ENCODE measurements at places on chromosomes 12 and 14. TPM values are rescaled to one million over a fixed set of nuclear protein-coding genes. Genes with fewer than 3 reads are reported as not detected.

Gene VRTN
- not detected for total RNA-seq

Gene ARHGDIB
- 7.2 TPM for total RNA-seq

Gene COCH
- total RNA-seq: not detected

Gene TMED8
- total RNA-seq: 14.5 TPM

Gene MYF5
- not detected for total RNA-seq

DNA sequence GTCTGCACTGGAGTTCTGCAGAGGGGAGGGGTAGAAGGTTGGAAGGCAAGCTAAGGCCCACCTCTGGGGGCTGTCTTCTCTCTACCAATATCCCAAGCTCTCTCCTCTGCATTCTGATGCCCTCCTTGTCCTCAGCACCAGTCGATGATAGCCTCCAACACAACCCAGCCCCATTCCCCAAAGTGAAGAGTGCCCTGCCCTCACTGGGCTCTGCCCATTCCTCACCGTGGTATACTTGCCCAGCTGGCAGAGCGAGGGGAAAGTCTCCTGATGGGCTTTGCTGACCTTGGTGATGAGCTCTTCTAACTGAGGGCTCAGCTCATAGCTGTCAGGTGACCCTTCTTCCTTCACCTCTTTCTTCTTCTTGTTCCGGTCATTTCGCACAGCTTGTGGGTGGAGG, 7.2 kb upstream of the ITGB7 start:
- no peak for DNase-seq

GRCh38 chr14:73461478-73462047, 3.2 kb upstream of the NUMB start:
- no peak for DNase-seq

DNA sequence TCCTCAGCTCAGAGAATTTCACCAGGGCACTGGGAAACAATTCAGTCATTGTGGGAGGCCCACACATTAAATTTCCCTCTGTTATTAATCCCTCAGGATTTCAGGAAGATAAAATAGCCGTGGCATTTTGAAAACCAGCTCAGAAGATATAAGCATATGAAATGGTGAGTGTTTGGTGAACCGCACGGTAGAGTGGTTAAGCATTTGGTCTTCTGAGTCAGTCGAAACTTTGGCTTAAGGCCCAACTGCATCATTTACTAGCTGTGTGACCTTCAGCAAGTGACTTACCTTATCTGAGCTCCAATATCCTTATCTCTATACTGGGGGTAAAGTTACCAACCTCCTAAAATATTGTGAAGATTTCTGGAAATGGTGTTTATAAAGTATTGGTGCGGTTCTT, 5.2 kb upstream of the VRK1 start:
- DNase-seq: no peak

- no peak for DNase-seq
Observed at GRCh38 chr12:12818701-12819100, 5.6 kb downstream of the DDX47 start.

- DNase-seq: peak; percentile 47
Observed at GRCh38 chr14:87139299-87139698, 853.7 kb downstream of the GALC start.

DNA sequence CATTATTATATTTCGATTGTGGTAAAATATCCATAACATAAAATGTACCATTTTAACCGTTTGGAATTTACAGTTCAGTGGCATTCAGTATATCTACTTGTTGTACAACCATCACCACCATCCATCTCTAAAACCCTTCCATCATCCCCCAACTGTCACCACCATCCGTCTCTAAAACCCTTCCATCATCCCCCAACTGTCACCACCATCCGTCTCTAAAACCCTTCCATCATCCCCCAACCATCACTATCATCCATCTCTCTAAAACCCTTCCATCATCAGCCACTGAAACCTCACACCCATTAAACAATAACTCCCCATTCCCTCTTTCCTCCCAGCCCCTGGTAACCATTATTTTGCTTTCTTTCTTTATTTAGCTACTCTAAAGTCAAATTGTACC, 144.2 kb upstream of the EEA1 start:
- no peak for DNase-seq

- no peak for DNase-seq
Observed at GRCh38 chr14:64518229-64518628, 13.7 kb downstream of the ZBTB1 start.

- DNase-seq: peak; percentile 48
Observed at GRCh38 chr14:37443461-37443860, 151.6 kb downstream of the FOXA1 start.

GRCh38 chr12:116404247-116404646, 126.8 kb upstream of the MED13L start:
- no peak for DNase-seq

DNA sequence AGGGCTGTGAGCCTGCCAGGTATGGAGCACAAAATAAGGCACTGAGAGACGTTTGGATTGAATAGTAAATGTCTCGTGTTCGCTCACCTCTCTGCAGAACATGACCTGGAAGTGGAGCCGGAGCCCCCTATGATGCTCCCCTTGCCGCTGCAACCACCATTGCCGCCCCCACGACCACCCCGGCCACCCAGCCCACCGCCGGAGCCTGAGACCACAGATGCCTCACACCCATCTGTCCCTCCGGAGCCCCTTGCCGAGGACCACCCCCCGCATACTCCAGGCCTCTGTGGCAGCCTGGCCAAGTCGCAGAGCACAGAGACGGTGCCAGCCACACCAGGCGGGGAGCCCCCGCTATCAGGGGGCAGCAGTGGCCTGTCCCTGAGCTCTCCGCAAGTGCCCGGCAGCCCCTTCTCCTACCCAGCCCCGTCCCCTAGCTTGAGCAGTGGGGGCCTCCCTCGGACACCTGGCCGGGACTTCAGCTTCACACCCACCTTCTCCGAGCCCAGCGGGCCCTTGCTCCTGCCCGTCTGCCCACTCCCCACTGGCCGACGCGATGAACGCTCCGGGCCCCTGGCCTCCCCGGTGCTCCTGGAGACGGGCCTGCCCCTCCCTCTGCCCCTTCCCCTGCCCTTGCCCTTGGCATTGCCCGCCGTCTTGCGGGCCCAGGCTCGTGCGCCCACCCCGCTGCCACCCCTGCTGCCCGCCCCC, 18.7 kb downstream of the SETD1B start:
- DNase-seq: no peak

GRCh38 chr14:33808187-33808586, 142.7 kb downstream of the EGLN3 start:
- no peak for DNase-seq

DNA sequence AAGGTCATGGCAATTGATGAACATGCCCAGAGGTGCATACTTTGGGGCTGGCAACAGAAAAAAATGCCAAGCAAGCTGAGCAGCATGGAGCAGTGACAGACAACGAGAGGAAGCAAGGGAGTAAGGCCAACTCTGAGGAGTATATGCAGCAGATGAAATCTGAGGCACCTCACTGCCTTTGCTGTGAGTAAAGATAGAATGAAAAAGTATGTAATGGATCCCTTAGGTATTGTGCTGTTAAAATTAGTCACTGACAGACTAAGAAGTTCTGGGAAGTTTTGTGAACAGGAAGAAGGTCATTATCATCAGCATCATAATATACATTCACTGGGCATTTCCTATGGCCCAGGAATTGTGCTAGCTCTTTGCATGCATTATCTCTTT, 269.9 kb downstream of the DUSP6 start:
- DNase-seq: no peak

DNA sequence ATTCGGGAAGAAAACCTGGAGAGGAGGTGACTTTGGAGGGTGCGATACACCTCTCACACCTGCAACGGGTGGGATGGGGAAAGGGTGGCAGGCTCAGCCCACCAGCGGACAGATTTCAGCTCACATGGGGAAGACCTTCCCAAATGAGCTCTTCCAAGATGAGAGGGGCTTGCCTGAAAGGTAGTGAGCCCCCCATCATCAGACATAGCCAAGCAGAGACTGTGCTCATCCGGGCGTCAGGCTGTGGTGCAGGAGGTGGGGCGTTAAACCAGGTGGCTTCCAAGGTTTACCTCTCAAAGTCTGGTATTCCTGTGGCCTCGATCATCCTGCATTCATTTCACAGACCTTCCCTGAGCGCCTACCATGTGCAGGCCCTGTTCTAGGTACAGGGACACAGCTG, 105.4 kb upstream of the FKBP4 start:
- DNase-seq: no peak

DNA sequence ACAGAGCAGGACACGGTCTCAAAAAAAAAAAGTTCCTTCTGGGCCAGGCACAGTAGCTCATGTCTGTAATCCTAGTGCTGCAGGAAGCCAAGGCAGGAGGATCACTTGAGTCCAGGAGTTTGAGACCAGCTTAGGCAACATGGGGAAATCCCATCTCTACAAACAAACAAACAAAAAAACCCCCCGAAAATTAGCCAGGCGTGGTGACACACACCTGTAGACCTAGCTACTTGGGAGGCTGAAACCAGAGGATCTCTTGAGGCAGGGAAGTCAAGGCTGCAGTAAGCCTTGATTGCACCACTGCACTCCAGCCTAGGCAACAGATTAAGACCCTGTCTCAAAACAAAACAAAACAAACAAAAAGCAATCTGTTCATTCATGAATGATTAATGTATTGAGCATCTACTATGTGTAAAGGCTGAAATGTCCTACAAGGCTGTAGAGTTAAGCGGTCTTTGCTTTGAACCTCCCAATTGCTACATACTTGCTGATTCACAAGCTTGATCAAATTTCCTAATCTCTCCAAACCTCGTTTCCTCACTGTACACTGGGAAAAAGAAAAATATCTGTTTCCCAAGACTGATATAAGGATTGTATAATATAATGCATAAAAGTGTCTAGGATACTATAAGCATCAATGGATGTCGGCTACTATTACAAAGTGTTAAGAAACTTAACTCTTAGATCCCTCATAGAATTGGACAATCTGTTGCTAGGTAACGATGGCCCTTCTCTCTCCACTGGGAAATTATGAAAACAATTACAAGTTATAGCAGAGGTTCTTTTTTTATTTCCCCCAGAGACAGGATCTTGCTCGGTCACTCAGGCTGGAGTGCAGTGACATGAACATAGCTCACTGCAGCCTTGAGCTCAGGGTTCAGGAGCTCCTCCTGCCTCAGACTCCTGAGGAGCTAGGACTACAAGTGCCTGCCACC, 7.9 kb upstream of the RILPL2 start:
- DNase-seq: peak; percentile 88

GRCh38 chr14:71166180-71166837, 259.1 kb downstream of the PCNX1 start:
- DNase-seq: peak; percentile 86

DNA sequence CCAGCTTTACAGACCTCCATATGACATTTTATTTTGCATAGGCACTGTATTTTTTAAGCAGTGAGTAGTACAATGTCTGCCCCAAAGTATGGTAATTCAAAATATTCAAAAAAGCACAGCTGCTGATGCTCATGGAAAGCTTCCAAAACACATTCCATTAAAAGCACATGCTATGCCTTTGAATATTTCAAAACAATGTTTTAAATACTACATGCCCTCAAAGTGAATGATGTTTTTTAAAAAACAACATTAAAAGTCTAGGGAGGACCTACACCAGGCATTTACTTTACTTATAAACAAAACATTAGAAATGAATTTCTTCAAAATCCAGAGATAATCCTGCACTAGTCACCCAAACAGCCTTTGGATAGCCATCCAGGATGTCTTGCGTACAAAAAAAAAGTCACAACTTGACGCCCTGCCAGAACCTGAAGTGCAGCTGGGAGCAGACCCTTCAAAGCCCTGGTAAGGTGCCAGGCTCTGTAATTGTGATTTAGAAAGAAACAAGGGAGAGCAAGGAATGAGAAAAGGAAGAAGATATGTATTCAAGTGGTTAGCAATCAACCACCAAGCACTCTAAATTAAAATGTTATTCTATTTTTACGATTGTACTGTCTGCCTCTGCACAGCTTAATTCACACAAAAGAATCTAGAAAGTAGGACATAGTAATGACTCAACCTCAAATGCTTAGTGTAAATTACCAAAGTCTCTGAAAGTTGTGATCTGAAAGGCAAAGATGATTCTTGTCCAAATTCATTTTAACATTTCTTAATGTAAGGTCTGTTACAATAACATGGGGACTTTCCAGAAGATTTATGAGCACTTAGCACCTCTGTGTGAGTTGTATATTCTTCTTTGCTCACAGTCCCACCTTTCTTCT, 31.9 kb downstream of the CEP83 start:
- DNase-seq: peak; percentile 88

- no peak for DNase-seq
Observed at GRCh38 chr12:111624540-111624939, 25.4 kb upstream of the ATXN2 start.

Data from fibroblast of the aortic adventitia (primary cell).